ENCODE measurements at places on chromosomes 6 and 20. TPM values are rescaled to one million over a fixed set of nuclear protein-coding genes. Genes with fewer than 3 reads are reported as not detected.

Gene EDN1
- total RNA-seq: 30.2 TPM

Gene ECT2L
- not detected for total RNA-seq

Gene SEMG1
- total RNA-seq: not detected

Gene REM1
- not detected for total RNA-seq

DNA sequence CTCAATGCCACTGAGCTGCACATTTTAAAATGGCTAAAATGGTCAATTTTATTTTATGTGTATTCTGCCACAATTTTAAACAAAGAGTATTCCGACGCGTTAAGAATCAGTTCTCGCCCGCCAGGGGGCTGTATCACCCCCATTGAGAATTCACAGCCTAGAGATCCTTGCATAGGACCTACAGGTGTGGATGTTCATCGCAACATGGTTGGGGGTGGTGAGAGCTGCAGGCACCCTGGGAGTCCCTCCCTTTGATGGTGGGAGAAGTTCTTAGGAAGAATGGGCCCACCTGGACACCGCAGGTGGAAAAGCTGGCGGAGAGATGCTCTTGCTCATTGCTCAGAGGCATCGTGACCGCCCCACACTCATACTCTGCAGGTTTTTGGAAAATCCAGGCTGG, 63.5 kb downstream of the SLC2A10 start:
- no peak for DNase-seq

GRCh38 chr6:4256969-4257368, 121.6 kb upstream of the ECI2 start:
- DNase-seq: no peak

GRCh38 chr6:31903957-31904356, 2.1 kb upstream of the ZBTB12 start:
- DNase-seq: no peak

- no peak for DNase-seq
Measured at GRCh38 chr6:119612911-119613381, 263.4 kb upstream of the MAN1A1 start.

- no peak for DNase-seq
Measured at GRCh38 chr6:52310932-52311331, 26.4 kb upstream of the MCM3 start.

Gene KIF25
- not detected for total RNA-seq

Gene SLC32A1
- not detected for total RNA-seq

- DNase-seq: no peak
Measured at GRCh38 chr20:61935926-61936700, 129.6 kb downstream of the TAF4 start.

- DNase-seq: peak; percentile 14
Measured at GRCh38 chr6:2166717-2167116, 78.7 kb downstream of the GMDS start.

Data from Daoy (cell line).